Suprapubic skin (tissue), 4 donors: ENCODE measurements at places on chromosomes 16 and 17.

DNA sequence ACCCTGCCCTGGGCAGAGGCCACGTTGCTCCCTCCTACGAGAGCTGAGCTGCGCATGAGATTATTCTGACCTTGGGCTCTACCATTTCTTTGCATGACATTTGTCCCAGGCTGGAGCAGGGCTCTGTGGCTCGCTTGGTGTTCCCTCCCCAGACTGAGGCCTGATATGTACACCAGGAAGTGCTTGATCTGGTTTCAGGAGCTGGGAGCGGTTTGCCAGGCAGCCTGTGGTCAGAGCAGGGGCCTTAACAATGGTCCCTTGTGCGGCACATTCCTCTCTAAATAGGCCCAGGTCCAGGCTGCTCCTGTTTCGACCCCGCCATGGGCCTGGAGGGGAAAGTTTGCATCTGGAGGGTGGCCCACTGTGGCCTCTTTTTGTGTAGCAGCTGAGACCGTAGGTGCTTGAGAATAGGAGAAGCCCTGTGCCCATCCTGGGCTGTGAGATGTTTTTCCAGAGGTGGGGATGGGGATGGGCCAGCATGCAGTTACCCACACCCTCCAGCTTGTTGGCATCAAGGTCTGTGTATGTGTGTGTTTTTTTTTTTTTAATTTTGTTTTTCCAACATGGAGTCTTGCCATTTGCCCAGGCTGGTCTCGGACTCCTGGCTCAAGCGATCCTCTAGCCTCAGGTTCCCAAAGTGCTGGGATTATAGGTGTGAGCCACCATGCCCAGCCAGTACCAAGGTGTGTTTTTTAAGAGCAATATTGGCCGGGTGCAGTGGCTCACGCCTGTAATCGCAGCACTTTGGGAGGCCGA, 253.9 kb downstream of the SEC14L1 start:
- no peak for DNase-seq

- DNase-seq, result no peak
Observed at GRCh38 chr17:27654136-27654535, 23.1 kb downstream of the LGALS9 start.

- DNase-seq, result no peak
Observed at GRCh38 chr17:27276653-27277156, 17.2 kb upstream of the WSB1 start.

DNA sequence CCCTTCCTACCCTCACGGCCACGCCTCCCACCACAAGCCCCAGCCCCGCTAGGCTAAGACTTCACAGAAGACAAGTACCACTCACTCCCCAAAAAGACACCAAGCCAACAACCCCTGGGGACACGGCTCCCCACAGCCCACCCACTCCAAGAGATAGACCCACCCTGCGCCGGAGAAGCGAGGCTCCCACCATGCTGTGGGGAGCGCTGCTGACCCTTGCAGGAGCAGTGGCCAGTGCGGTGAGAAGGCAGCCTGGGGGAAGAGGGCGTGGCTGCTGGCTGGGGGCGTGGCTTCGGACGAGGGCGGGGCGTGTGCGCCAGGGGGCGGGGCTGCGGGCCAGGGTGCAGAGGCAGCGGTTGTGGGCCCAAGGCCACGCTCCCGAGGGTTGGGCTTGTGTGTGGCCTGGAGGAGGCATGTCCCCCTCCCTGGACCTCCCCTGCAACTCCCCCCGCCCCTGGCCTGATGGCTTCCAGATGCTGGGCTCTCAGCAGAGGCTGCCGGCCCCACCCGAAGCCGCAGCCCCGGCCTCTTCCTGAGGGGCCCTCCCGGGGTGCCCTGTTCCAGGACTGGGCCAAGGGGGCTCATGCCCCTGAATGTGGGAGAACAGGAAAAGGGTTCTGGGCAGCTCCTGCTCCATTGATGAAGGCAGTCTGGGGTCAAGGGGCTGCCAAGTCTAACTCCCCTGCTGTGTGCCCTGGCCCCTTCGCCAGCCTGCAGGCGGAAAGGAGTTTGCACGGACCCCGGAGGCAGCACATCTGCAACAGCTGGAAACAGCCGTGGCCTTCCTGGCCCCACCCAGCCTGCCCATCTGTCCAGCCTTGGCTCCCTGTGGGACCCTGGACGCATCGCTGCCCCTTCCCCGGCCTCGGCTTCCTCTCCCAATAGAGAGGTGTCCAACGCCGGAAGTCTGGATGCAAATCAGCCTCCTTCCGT, 9.1 kb downstream of the TFAP4 start:
- DNase-seq, result peak; percentile 91

DNA sequence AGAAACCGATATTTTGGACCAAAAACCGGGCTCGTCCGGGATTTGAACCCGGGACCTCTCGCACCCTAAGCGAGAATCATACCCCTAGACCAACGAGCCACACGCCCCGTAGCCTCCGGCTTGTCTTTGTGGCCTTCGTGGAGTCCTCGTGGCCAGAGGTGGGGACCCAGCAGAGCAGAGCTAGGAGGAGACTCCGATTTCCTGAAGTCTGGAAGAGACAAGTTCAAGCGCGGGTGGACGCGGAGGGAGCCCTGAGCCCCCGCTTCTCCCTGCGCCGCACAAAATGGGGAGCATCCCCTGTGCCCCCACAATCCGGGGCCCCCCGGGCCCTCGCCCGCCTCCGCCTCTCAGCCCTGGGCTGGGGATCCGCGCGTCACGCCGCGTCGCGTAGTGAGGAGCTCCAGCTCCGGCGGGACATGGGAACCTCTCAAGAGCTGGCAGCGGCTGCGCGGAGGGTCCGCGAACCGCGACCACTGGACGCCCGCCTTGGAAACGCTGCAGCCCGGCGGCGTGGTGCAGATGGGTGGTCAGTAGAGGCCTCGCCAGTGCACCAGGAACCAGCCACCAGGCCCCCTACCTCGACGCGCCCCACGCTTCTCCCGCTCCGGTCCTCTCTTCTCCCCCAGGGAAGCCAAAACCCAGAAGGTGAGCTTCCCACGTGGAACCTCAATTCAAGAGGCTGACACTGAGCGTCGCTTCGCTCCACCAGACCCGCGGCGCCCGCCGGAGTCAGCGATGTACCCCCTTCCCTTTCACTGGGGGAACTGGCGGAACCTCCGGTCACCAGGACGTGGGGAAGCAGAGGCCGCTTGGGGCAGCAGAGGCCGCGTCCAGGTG, 5.2 kb upstream of the OR1F1 start:
- DNase-seq, result no peak

- no peak for DNase-seq
Observed at GRCh38 chr16:19406891-19407491, 10.7 kb upstream of the TMC5 start.

DNA sequence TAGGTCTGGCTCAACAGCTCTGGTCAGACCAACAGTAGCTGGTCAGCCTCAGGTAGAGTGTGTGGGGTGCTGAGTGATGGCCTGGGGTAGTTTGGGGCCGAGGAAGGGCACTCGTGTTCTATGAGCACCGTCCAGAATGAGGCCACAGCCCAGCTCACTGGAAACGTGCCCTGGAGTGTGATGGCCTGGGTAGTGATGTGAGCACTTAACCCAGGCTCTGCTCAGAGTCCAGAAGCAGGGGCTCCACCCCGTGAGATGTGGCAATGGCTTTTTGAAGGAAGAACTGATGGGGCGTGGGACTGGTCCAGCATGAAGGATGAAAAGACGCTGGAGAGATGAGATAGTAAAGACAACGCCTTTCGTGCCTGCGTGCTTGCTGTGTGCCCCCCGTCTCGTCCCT, 35.3 kb downstream of the NTN1 start:
- DNase-seq, result peak; percentile 88

DNA sequence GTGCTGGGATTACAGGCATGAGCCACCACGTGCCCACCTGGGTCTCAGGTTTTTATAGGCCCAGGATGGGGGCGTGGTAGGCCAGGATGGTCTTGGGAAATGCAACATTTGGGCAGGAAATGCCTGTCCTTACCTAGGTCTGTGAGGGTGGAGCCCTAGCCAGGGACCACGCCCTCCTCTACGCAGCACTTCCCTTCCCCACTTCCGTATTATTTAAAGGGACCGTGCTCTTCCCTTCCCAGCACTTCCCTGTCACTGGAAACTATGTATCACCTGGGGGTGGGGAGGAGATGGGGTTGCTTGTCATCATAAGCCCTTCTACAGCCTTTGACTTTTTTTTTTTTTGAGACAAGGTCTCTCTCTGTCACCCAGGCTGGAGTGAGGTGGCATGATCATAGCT, 238.9 kb upstream of the NLRP1 start:
- DNase-seq, result no peak

- no peak for DNase-seq
Observed at GRCh38 chr16:84927621-84928591, 83.4 kb downstream of the ZDHHC7 start.

DNA sequence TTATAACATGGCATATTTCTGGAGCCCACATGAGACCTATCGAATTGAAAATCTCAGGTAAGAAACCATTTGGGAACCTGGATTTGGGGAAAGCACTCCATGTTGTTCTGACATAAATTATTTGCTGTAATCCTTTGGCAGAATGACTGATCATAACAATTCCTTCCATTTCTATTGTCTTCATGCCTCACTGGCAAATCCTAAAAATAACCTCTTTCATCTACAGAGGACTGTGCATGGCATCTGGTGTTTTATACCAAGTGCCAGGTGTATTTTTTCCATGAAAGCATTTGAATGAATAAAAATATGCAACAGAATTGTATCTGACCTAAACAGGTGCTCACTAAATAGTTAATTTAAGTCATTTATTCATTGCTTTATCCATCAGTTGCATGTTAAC, 33.7 kb upstream of the COQ7 start:
- no peak for DNase-seq

DNA sequence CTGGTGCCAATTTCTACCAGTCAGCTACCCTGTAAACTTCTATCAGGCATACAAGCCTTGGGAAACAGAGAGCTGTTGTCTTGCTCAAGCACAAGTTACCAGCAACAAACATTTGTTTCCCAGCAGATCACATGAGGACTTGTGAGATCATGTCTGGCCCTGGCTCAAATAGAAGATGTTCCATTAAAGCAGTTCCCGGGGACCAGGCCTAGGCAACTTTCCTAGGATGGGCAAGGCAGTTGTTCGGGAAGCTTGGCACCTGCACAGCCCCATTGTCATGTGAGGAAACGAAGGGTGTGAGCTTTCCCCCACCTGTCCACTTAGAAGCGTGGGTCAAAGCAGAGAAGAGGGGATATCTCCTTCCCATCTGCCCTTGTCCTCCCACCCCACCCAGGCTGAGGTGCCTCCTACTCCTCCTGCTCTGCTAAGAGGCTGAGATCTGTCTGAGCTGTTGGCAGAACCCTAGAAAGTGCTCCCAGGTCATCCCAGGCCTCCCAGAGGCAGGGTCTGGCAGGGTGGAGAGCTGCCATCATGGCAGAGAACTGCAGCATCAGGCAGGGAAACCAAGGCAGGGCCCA, 11.2 kb upstream of the SLC47A2 start:
- DNase-seq, result peak; percentile 92

DNA sequence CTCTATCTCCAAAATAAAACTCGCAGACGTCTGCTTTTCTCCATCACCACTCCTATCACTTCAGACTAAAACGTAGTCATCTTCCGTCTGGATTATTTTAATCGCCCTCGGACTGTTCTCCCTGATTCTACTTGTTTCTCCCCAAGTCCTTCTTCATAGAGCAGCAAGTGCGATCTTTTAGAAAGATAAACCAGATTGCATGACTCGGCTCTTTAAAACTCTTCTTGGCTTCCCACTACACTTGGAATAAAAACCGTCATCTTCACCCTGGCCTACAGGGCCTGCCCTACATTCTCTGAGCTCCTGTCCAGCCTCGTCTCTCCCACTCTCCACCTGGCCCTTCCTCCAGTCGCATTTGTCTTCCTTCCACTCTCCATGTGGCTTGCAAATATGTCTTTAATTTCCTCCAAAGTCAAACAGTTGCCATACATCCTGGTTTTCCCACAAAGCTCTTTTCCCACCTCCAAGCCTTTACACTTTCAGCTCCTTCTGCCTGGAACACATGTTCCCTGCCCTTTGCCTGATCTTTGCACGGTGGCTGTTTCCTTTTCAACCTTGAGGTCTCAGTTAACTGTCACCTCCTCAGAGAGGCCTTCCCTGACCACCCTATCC, 70.5 kb upstream of the DHX40 start:
- DNase-seq, result no peak

DNA sequence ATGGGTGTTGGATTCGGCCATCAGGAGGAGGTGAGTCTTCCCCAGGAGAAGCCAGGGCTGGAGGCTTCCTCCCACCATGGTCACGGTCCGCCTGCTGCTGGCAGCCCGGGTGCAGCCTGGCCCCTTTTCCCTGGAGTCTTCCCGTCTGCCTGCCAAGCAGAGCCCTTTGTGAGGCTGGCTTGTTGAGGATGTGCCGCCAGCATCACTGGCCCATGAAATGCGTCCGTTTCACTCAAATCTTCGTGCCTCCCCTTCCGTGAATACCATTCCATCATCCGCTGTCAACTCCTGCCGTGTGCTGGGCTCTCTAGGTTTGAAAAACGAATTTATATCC, 9.6 kb downstream of the VPS4A start:
- no peak for DNase-seq

GRCh38 chr16:20957153-20957552, 56.6 kb downstream of the LYRM1 start:
- DNase-seq, result no peak

DNA sequence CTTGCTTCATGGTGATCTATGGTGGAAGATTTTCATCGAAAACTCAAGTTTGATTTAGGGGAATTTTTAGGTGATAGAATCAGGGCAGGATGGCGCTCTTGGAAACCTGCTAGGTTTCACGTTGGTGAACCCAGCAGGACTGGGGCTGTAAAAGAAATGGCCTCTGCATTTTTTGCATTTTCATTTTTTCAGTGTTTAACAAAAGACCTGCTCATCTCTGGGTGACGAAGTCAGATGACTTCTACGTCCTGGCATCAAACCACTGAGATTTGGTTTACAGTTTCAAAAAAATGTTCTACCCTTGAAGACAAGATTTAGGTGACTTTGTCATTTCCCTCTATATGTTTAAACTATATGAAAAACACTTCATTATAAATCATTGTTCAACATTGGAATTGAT, 1.9 kb downstream of the PGS1 start:
- no peak for DNase-seq

- no peak for DNase-seq
Observed at GRCh38 chr17:67121316-67121891, 77.0 kb downstream of the CACNG1 start.

- DNase-seq, result no peak
Observed at GRCh38 chr16:50939356-50939755, 197.5 kb downstream of the CYLD start.

GRCh38 chr16:10370096-10370726, 15.7 kb upstream of the ATF7IP2 start:
- DNase-seq, result no peak

- no peak for DNase-seq
Observed at GRCh38 chr17:18280249-18280648, 19.8 kb downstream of the MIEF2 start.

DNA sequence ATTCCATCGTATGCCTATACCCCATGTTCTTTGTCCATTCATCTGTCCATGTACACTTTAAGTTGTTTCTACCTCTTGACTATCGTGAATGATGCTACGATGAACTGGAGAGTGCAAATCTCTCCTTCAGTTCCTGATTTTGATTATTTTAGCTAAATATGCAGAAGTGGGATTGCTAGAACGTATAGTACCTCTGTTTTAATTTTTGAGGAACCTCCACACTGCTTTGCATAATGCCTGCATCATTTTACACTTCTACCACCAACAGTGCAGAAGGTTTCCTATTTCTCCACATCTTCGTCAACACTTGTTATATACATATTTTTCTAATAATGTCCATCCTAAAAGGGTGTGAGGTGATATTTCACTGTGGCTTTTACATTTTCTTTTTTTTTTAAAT, 43.9 kb downstream of the SDR42E1 start:
- DNase-seq, result no peak

GRCh38 chr17:10217916-10218315, 19.5 kb upstream of the GAS7 start:
- DNase-seq, result no peak
